ENCODE measurements at places on chromosomes 4 and X. TPM values are rescaled to one million over a fixed set of nuclear protein-coding genes. Genes with fewer than 3 reads are reported as not detected.

- no peak for DNase-seq
These were observed 66.8 kb upstream of the ANK2 start for GRCh38 chr4:112982680-112983079.

- no peak for DNase-seq
These were observed 202.7 kb downstream of the BANK1 start for GRCh38 chr4:101993002-101993841.

DNA sequence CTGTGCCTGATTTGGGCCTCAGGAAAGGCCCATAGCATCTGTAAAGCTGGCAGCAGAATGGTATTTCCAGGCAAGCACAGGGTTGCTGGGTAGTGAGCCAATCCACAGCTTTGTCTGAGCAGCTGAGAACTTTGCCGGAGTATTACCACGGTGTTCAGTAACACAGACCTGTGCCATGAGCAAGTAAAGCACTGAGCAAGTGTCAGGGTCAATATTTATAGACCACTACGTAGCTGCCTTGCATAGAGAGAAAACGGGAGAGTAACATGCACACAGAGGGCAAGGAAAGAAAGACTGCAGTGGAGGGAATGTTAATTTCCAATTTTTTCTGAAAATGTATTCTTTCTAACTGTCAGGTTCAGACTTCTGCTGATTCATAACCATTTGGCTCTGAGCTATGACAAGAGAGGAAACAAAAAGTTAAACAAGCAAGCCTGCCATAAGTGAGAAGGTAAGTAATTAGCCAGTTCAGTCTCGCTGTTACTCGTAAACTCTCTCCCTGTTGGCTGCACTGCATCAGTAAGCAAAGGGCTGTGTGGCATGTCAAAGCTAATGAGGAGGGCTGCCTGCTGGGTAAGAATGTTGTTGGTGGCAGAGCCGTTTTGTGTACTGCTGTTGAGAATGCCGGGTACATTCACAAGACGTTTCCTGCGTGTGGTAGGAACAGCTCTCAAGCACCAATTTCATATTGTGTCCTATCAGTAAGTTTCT, 238.1 kb downstream of the BMPR1B start:
- DNase-seq: no peak

DNA sequence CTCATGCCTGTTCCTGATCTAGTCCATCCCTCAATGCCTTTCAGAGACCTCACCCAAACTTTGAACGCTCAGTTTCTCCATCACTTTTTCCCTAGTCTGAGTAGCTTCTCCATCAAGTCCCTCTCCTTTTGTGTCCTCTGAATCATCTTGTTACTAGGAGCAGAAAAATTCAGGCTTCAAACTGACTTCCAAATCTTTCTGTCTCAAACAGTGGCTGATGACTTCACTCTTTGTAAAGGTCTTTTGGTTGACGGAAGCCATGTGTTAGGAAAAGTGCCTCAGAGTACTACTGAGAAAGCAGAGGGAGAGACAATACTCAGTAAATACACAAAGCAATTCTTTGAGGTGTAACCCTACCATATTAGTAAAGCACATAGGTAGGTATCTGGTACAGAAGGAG, 65.7 kb upstream of the CAMK2D start:
- DNase-seq: no peak

DNA sequence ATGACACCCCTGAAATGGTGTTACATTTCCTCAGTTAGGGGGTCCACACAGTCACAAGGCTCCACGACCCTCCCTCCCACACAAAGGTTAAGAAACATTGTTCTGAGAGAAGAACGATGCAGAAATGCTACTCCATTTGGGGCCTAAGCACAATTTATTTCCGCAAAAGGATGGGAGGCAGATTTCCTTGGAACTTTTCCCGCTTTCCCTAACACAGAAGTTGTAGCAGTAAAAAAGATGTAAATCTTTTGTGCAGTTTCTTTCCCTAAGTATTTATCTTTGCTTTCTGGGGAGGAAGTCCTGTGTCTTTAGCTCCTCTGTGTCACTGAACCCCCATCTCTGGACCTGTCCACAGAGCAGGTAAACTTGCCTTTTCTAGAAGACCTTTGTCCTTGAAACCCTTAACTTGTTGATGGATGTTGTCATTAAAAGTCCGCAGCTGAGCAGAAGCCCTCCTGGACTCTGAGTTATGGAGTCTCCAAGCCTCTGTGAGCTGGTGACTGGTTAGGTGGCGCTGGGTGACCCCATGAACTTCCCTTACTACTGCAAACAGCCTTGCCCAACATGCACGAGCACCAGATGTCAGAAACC, 67.2 kb upstream of the SHISA3 start:
- DNase-seq: no peak

GRCh38 chr4:791898-792625, 33.9 kb downstream of the CPLX1 start:
- no peak for DNase-seq

- DNase-seq: no peak
These were observed 19.1 kb downstream of the FNIP2 start for GRCh38 chr4:158787709-158788475.

- no peak for DNase-seq
These were observed 260.9 kb downstream of the GLUD2 start for GRCh38 chrX:121308276-121308805.

ELF4 gene
- 2.0 TPM for total RNA-seq

PRSS12 gene
- total RNA-seq: not detected

GPRASP2 gene
- 11.1 TPM for total RNA-seq

NDP gene
- not detected for total RNA-seq

DOK7 gene
- 33.7 TPM for total RNA-seq

METTL14 gene
- total RNA-seq: 24.8 TPM

BMX gene
- 1.8 TPM for total RNA-seq

FAM120C gene
- 6.1 TPM for total RNA-seq

MAMLD1 gene
- 1.9 TPM for total RNA-seq

RBPJ gene
- total RNA-seq: 44.2 TPM

Measured in Right ventricle myocardium superior (tissue), 1 donor.